ENCODE measurements at places on chromosomes 7 and 10.

DNA sequence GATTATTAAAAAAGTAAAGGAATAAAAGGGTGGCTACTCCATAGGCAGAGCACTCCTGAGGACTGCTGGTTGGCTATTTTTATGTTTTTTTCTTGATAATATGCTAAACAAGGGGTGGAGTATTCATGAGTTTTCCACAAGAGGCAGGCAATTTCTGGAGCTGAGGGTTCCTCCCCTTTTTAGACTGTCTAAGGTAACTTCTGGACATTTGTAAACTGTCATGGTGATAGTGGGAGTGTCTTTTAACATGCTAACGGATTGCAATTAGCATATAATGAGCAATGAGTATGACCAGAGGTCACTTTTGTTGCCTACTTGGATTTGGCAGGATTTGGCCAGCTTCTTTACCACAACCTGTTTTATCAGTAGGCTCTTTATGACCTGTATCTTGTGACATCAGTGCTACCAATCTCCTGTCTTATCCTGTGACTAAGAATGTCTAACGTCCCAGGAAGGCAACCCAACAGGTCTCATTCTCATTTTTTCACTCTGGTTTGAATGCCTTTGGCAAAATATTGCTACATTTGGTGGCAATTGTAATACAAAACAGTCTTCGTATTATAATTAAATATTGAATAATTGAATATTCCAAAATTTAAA lies 587.8 kb upstream of the POM121L12 start:
- DNase-seq: no peak

DNA sequence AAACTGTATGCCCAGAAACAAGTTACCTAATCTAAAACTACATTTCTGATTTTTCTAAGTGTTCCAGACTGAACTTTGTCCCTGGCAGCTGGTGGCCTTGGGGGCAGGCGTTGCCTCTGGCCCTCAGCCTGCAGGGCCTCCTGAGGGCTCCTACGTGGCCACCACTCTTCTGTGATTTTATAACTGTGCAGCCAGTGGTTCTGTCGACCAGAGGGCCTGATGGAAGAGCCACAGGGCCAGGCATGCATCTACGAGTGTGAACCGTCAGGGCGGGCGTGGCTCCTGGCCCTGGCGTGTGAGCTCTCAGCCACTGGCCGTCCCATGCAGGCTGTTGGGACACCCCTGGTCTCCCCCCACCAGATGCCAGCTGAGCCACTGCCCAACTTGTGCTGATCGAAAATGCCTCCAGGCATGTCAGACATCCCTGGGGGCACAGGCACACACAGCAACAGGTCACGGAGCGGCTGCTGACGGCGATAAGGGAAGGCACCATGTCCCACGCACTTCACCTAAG lies 173.4 kb downstream of the ZMYND11 start:
- no peak for DNase-seq

- peak; percentile 11 for DNase-seq
Measured at GRCh38 chr10:131452926-131453720, 141.6 kb upstream of the TCERG1L start.

DNA sequence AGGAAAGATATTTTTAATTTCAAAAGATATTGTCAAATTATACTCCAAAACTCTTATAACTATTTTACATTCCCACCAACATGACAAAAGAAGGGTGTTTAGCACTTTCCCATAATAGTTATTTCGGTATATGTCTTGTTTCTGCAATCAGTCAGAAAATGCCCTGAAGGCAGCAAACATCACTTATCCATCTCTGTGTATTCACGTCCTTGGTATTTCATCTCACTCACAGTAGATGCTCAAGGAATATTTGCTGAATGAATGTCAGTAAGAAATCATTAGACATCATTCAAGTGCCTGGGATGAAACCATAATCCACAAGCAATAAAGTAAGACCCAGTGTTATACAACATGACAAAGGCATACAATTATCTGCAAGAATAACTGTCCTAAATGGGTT lies 112.7 kb downstream of the GFRA1 start:
- no peak for DNase-seq

Measured in heart right ventricle (tissue), 16 donors.